Left renal pelvis (tissue), 4 donors: ENCODE measurements at places on chromosomes 7 and 10. TPM values are rescaled to one million over a fixed set of nuclear protein-coding genes. Genes with fewer than 3 reads are reported as not detected.

Gene PON2
- polyA plus RNA-seq: 107 TPM

Gene ADARB2
- 0.86 TPM for polyA plus RNA-seq

Gene SAMD9L
- 4.8 TPM for polyA plus RNA-seq

Gene MALRD1
- 3.4 TPM for polyA plus RNA-seq

Gene HOXA5
- 85.4 TPM for polyA plus RNA-seq

Gene AKR1C8
- 0.58 TPM for polyA plus RNA-seq

Gene HOXA4
- polyA plus RNA-seq: 23.2 TPM

Gene IFIT1B
- polyA plus RNA-seq: 0.17 TPM

Gene DPP6
- 43.7 TPM for polyA plus RNA-seq

Gene IQUB
- polyA plus RNA-seq: 5.5 TPM

Gene FAM241B
- 2.7 TPM for polyA plus RNA-seq

Gene STEAP1
- polyA plus RNA-seq: 1.7 TPM

Gene RPEL1
- not detected for polyA plus RNA-seq

Gene MBL2
- polyA plus RNA-seq: not detected

Gene TYW1B
- 3.2 TPM for polyA plus RNA-seq
